ENCODE measurements at places on chromosomes 11 and 22.
A peak's percentile ranks its signal among the peaks of the same experiment; 100 is the strongest.

- no peak for DNase-seq
Measured at GRCh38 chr11:126432525-126432924, 77.0 kb downstream of the ST3GAL4 start.

- DNase-seq: no peak
Measured at GRCh38 chr22:30867746-30868662, 100.6 kb downstream of the MORC2 start.

DNA sequence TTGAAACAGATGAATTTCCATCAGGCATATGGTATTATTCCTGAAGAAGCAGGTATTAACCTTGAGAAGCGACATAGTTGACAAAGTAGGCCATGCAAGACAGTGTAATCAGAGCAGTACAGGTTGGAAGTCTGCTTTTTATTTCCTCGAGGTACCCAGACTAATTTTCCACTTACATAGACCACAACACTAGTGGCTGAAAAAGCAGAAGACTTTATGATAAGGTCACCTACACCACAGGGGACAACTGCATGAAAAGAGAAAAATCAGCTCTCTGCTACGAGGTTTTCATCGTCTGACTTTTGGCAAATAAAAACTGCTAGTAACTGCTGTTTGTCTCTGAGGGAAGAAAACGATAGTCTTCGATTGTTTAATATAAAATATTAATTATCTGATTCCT is 77.5 kb downstream of the CNTN5 start:
- DNase-seq: no peak

GRCh38 chr11:94767291-94767690 is 865 bp upstream of the AMOTL1 start:
- no peak for DNase-seq

- no peak for DNase-seq
Measured at GRCh38 chr11:5557751-5558150, 9.4 kb upstream of the OR52H1 start.

DNA sequence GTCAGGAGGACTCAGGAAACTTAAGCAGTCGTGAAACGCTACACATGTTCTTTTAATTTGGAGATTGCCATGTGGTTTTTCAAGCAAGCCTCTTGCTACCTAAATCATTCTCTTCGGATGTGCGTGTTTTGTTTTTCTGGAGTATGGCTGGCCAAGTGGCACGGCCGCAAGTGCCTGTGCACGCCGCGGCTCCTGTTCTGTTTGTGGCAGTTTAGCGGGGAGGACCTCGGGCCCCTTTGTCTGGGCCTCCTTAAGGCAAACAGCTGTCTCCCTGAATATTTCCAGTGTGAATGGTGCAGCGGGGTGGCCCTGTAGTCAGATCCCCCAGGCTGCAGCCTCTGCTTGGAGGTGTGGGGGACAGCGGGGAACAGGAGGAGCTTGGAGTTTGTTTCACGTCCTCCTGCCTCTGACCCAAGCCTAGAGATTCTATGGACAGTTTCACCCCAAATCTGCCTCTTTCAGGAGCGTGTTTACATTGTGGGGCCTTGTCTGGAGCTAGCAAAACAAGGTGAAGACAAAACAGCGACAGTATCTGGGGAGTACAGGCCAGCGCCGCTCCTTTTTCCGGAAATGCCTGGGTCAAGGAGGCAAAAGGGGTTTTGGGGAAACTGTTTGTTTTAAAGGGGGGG is 1.3 kb downstream of the LRP5 start:
- no peak for DNase-seq

- DNase-seq: no peak
Measured at GRCh38 chr11:105027678-105028077, 4.7 kb upstream of the CASP5 start.

DNA sequence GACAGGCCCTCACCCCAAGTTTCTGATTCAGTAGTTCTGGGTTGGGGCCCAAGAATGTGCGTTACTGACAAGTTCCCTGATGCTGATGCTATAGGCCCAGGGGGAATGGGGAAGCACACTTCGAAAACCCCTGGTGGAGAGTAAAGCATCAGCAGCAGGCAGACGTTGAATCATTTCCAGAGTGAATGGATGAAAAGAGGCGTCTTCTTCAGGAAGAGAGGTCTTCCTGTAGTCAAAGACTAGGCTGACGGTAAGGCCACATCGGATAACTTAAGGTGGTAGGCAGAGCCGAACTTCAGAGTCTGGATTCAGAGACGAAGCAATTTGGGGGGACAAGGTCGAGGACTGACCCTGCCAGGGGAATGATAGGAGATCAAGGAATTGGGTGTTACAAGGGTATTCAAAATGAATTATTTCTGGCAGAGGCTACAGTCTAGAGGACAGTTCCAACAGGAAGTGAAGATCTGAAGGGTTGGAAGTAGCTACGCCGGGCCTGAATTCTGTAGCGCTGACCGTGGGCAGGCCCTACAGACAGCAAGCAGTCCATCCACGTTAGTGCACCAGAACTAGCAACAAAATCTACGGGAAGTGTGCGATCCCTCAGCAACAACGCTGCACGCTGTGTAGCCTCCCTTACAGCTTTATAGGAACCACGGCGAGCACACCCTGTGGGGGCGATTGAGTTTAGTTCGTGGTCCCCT is 862 bp upstream of the CENATAC start:
- DNase-seq: peak; percentile 80

GRCh38 chr11:93648158-93648557 is 13.3 kb upstream of the CEP295 start:
- no peak for DNase-seq

DNA sequence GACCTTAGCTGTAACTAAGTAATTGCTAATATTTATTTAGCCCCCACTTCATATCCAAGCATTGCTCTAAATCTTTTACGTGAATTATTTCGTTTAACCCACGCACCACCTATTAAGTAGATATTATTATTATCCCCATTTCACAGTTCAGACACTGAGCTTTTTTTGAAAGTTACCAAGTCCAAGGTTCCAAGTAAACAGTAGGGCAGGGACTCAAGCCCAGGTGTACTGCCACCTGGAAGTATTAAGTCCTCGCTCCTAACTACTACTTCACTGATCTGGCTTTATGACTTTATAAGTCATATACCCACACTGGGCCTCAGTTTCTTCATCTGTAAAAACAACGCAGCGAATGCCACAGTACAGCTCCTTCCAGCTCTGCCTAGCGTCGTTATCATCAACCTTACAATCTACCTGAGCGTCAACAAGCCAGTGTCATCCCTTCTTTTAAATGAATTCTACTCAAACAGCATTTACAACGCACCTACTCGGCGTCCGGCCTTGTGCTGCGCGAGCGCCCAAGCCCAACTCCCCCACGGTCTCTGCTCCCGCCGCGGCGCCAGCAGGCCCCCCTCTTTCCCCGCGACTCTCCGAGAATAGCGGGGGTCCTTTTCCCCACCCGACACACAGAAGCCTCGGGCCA is 624 bp downstream of the TMEM41B start:
- peak; percentile 76 for DNase-seq

GRCh38 chr11:61480261-61480993 is 28.1 kb upstream of the LRRC10B start:
- no peak for DNase-seq

- no peak for DNase-seq
Measured at GRCh38 chr11:2776351-2777061, 76.7 kb upstream of the KCNQ1OT1 start.

DNA sequence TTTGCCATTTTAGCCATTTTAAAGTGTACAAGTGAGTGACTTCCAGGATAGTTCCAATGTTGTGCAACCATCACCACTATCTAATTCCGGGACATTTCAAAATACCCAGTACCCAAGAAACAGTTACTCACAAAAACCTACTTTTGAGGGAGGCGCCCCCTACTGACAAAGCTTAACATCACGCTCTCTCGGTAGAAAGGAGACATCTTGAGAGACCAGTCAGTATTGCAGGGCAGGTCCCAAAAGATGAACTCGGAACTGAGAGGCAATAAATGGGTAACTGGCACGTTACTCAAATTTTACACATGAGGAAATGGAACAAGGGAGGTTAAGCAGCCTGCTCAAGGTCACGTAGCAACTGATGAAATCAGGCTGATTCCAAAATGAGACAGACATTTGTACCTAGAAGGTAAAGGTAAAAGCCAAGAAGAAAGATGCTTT is 50.0 kb upstream of the POU2AF1 start:
- DNase-seq: peak; percentile 89

GRCh38 chr22:43829904-43830851 is 18.1 kb upstream of the EFCAB6 start:
- DNase-seq: no peak

DNA sequence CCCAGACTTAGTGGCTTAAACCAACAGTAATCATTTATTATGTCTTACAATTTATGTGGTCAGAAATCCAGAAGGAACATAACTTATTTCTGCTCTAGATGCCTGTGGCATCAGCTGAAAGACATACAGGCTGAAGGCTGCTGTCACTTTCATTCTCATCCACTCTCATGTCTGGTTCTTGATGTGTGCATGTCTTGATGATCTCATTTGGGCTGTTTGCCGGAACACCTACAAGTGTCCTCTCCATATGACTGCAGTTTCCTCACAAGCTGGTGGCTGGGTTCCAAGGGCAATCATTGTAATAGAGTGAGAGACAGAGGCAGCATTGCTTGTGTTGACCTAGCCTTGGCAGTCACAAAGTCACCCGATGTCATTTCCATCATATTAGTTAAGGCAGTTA is 1375.9 kb upstream of the RAG2 start:
- DNase-seq: no peak

GRCh38 chr11:117361432-117361831 is 33.8 kb downstream of the CEP164 start:
- DNase-seq: no peak

GRCh38 chr11:117456027-117456720 is 128.5 kb downstream of the CEP164 start:
- peak; percentile 62 for DNase-seq

DNA sequence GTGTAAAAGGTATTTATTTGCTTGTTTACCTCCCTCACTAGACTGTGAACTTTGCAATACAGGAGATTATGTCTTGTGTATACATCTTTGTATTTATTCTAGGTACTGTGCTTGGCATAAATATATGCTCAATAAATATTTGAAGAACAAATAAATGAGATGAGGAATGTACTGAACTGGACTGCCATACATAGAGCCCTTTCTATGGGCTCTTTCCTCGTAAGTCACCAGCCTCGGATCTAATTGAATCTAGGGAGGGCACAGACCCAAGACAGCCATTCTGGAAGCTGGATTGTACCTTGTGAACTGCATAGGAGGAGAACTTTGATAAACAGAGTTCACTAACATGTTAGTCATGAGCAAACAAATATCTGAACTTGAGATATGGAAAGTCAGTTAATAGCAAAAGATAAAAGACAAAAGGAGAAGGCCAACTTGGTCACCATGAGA is 503.9 kb downstream of the INSC start:
- no peak for DNase-seq

DNA sequence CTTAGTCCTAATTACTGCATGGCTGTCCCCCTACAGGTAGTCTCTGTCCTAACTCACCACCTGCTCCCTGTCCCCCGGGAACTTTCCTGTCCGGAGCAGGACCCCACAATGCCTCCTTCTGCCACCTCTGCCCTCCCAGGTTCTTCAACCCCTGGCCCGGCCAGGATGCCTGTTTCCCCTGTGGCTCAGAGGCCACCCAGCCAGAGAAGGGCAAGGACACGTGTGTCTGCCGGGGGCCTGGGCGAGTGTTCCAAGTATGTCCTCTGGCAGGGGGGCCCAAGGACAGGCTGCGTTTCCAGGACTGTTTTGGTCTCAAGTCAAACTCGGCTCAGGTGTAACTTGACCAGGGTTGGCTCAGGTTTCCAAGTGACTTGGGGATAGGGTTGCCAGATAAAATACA is 63.8 kb downstream of the BTG4 start:
- no peak for DNase-seq

GRCh38 chr11:103266167-103266831 is 157.1 kb downstream of the DYNC2H1 start:
- DNase-seq: no peak

GRCh38 chr22:35457729-35458546 is 58.0 kb downstream of the MCM5 start:
- DNase-seq: no peak

DNA sequence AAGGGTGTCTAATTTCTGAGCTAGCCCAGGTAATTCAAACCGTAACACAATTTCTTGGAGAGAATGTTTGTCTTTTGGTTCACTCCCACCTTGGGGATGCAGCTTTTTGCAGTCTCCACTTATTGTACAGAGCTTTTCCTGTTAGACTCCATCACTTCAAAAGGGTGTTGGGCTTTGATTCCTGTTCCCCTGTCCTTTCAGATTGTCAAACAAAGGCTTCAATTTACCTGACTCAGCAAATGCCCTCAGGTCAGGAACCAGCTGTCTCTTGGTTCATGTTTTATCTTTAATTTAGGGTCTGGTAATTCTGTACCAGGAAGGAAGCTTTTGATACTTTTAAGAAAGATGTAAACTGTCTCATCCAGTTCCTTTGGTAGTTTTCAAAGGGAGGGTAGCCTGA is 880.6 kb downstream of the NTM start:
- DNase-seq: no peak

- DNase-seq: no peak
Measured at GRCh38 chr11:35494957-35495490, 30.4 kb downstream of the PAMR1 start.

DNA sequence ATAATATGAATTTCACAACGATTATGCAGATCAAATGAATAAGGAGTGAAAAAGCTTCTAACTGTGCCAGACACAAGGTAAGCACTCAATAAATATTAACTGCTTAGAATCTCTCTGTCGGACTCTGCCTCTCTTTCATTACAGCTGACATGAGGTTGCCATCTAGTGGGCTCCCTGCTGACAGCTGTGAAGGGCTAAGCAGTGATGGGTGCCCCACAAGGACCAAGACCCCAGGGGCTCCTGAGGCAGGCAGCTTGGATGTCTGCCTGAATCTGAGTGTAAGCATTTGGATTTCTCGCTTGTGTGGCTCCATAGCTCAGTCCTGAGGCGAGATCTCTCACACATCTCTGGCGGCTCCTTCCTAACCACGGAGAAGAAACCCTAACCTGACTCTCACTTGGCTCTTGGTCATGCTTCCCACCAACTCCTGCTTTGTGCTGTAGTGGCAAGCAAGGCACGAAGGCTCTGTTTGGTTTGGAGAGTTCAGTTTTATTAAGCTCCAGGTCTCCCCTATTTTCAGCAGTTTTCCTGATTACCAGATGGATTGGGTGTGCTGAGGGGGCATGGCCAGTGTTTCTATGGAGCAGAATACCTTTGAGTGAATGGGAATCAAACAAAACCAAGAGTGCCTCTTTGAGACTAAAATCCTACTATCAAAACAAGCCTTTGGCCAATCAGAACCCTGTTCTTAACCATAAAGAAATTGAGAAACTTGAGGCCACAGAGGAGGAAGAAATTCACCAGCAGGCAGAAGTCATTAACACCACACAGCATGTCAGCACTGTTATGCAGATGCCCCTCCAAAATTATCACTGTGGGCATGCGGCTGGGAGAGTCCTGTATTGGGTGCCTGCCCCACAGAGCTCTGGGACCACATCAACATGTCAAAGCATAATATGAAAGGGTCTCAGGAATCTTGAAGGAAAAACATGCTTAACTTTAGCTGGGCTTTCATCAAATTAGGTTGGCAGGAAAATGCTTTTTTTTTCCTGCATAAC is 152.8 kb upstream of the NTM start:
- no peak for DNase-seq

- peak; percentile 87 for DNase-seq
Measured at GRCh38 chr11:2377511-2378443, 667 bp downstream of the CD81 start.

GRCh38 chr11:123427405-123427804 is 2.7 kb upstream of the GRAMD1B start:
- no peak for DNase-seq

- DNase-seq: no peak
Measured at GRCh38 chr22:44575381-44576268, 77.6 kb upstream of the RTL6 start.

GRCh38 chr11:45332276-45332934 is 46.3 kb upstream of the SYT13 start:
- DNase-seq: peak; percentile 74

All from activated CD4-positive, alpha-beta T cell treated with anti-CD3 and anti-CD28 coated beads, Interleukin-2, amount 10 ng/mL, durations not matched to agents 24 days and 14 days (primary cell).